H1 (cell line): ENCODE measurements at places on chromosomes 1 and 21.

DNA sequence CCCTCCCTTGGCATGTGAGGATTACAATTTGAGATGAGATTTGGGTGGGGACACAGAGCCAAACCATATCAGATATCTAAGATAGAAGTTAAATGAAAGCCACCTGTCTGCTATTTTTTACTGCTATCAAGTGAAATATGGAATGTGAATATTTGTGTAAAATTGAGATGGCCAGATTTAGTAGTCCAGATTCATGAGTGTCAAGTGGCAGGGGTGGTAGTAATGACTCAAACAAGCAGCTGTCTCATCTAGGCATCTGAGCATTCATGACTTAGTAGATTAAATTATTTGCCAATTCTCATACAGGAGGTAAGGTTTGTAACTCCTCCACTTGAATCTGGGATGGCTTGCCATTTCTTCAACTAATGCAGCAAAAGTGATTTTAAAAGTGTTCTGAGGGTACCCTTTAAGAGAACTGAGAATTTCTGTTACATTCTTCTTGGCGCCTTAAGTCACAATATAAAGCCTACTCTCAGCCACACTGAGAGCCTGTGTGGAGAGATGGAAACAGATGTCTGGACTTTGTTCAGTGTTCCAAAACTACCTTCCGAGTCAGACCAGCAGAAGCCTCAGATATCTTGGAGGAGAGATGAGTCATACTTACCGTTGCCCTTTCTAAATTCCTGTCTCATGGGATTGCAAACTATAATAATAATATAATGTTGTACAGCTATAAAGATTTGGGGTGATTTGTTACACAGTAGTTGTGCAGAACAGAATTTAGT lies 1065.6 kb upstream of the TMPRSS15 start:
- no peak for DNase-seq

GRCh38 chr1:206081856-206082255 lies 28.9 kb downstream of the RHEX start:
- no peak for DNase-seq

DNA sequence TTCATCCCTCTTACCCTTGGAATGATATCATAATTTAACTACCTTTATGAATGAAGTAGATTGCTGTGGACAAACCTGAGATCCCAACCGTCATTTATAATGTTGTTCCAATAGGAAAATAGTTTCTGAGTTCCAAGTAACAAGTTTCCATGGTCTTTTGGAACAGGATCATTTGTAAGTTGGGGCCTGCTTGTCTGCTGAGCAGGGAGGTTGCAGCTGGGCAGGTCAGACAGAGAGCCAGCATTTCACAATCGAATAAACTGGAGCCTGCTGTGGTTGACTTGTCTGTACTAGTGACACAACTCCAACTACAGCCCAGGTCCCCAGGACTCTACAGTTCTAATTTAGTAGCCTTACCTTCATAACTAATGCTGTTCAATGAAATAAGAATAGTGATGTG lies 18.6 kb upstream of the RALGPS2 start:
- DNase-seq = no peak

GRCh38 chr1:47532921-47533792 lies 95.3 kb downstream of the FOXD2 start:
- no peak for DNase-seq

- no peak for DNase-seq
Measured at GRCh38 chr1:225427235-225428067, at the start of gene LBR. LBR (minus strand) TSS chr1:225428038; CDS start chr1:225424075, 3,963 bp downstream.

DNA sequence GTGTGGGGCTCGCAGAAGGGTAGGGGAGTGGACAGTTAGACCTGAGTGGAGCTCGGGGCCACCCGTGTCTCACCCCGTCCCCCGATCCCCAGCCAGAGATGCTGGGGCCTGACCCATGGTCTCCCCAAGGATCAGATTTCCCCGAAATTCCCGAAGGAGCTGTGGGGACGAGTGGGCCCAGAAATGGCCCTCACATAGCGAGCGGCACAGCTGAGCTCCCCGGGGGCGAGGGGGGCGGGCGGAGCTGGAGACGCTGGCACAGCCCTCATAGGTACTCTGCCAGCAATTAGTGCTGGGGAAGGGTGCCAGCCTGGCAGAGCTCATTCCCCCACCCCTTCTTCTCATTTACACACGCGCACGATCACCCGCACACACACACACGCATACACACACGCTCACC lies 9.2 kb downstream of the CASZ1 start:
- no peak for DNase-seq

DNA sequence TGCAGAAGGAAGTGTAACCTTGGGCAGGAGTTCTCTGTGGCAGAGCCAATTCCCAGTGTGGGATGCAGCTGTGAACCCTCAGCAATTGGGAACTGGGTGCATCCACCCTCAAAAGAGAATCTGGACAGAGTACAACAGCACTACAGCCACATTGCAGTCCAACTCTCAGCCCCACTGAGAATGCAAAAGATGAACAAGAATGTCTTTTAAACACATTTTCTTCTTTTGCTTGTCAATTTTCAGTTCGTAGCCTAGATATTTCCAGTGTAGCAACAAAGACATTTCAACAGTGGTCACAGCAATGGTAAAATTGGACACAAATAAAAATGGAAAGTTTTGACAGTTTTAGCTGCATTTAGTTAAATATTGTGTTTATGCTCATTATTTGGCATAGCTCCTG lies 114.0 kb upstream of the APP start:
- no peak for DNase-seq

GRCh38 chr1:116948046-116948445 lies 38.3 kb downstream of the PTGFRN start:
- DNase-seq = no peak

DNA sequence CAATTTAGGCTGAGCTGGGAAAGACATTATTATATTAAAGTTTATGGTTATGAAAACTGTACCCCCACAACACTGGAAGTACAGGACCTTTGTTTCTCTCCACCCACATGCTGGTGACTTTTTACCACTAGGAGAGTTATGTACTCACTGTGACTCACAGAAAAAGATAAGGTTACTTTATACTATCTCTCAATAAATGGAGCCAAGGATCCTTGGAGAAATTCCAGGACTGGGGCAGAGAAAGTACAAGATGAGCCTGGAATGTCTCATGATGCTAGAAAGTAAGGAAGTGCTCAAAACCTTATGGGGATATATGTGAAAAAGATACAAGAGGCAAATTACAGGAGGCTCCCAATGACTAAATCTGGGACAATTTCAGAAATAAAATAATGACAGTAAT lies 63.9 kb upstream of the C1orf105 start:
- no peak for DNase-seq

GRCh38 chr1:23369335-23370013 lies at the start of gene ZNF436:
ZNF436 (minus strand) TSS chr1:23369836; CDS start chr1:23368005, 1,831 bp downstream.
- no peak for DNase-seq

DNA sequence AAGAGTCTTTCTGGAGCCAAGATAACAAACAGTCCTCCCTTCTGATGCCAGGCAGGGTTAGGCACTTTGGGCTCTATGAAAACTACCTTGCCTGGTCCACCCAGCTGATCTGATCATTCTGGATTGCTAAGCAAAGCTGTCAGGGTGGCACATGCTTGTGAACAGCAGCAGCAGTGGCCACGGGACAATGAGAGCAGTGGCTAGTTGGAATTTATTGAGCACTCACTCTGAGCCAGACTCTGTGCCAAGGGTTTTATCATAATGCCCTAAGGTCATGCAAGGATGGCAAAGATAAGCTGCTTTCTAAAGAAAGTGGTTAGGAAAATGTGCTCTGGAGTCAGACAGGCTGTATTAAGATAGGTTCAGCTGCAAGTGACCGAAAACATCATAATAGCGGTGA lies 390.4 kb upstream of the VAMP3 start:
- peak; percentile 36 for DNase-seq

DNA sequence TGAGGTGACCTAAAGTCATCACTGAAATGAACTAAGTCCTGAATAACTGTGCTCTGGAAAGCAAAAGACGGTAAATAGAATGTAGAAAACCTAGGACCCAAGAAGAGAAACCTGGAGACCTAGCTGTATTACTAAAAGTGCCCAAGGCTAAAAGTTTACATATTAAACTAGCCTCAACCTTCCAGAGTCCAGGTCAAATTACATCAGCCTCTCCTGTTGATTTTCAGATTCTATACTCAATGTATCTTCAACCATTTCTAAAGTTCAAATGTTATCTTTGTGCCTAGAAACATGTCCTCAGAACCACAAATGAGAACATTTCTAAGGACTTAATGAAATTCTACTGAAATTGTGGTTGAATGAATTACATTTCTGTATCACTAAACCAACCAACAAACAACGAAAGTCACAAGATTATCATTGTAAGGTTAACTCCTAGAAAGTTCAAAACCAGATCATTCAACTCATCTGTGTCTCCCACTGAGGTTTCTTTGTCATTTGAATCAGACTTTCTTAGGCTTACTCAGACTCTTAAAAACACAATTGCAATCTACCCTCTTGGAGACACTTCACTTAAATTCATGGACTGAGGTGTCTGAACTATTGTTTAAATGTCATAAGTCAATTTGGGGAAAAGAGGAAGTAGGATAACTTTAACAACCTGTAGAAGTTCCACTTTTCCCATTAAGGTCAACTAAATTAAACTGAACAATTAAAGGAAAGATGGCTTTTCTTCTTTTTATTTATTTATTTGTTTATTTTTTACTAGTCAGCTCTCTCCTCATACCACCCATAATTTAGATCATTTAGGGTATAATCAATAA lies 207.7 kb downstream of the BARHL2 start:
- no peak for DNase-seq

GRCh38 chr1:2119886-2120285 lies 69.7 kb downstream of the PRKCZ start:
- no peak for DNase-seq

DNA sequence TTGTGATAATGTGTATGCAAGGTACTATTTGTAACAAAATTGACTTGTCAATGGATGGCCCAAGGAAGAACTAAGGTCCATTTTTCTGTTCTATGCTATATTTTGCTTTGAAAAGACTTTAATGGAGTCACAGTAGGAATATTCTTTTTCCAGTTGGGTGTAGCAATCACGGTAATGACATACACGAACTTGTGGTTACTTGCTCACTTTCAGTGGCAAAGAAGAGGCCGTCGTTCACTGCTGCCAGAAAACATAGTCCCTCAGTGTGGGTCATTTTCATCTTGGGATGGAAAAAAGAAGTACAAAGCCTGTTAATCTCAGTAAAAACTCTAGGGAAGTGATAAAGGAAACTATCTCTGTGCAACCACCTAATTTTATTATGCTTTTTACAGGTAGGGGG lies 47.8 kb upstream of the LAMC2 start:
- no peak for DNase-seq

DNA sequence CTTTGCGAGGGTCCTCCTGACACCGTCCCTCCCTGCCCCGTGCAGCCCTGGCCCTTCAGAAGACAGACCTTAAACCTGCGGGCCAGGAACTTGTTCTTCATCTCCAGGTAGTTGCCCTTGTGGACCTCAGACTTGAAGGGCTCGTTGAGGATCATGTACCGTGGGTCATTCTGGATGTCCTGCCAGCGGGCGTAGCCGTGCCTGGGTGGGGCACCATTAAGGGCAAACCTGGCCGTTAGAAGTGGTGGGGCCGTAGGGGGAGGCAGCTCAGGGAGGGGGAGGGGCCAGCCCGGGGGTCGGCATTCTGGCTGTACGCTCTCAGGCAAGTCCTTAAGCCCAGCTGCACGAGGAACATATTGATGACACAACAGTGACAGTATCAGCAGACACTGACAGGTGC lies 64.6 kb downstream of the KCNAB2 start:
- DNase-seq = no peak

DNA sequence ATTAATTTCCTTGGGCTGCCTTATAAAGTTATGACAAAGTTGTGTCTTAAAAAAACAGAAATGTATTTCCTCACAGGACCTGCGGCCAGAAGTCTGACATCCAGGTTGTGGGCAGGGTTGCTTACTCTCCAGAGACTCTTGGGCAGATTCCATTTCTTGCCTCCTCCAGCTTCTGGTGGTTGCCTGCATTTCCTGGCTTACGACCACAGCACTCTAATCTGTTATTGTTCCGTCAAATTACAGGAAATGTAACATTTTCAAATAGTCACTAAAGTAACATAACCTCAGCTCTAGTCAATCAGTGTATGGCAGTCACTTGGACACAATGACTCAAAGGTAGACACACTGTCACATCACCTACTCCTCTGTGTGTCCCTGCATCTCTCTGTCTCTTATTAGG lies 226.8 kb downstream of the DNAH14 start:
- no peak for DNase-seq

- DNase-seq = no peak
Measured at GRCh38 chr1:228299211-228299610, 91.4 kb downstream of the OBSCN start.

DNA sequence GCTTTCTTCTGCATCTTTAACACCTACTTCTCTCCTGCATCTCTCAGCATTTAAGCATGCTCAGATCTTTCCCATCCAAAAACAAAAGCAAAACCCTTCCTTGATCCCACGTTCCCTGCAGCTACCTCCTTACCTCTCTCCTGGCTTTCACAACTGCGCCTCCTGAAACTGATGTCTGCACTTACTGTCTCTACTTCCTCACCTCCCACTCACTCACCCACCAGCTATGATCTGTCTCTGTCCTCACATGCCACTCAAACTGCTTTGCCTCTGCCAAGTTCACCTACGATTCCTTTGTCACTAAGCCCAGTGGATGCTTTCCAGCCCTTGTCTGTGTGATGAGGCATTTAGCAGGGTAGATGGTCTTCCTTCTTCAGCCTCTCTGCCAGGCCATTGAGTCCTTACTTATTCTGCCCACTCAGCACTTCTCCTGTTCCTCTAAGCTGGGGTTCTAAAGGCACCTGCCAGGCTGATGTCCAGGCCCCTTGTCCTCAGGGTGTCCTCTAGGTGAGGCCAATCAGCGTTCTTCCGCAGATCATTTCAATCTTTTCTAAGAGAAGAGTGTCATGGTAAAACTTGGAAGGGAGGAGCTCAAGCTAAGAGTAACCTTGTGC lies 10.0 kb upstream of the GJB3 start:
- no peak for DNase-seq

GRCh38 chr1:208151728-208152598 lies 92.2 kb downstream of the PLXNA2 start:
- no peak for DNase-seq

DNA sequence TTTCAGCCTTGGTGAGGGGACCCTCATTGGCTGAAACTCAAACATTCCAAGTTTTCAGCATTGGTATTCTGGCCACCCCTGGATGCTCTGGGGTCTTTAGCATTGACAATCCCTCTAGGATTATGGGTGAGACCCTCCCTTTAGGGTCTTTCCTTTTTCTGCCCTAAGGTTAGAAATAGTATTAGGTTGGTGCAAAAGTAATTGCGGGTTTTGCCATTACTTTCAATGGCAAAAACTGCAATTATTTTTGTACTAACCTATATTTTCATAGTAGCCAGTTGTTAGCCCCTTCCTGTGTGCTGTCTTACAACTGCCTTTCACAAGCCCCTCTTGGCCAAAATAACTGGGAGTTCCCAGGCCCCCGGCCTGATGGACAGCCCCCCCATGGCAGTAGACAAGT lies 648.4 kb downstream of the PTPRU start:
- DNase-seq = no peak

GRCh38 chr1:9690440-9691107 lies 39.0 kb downstream of the PIK3CD start:
- DNase-seq = no peak

DNA sequence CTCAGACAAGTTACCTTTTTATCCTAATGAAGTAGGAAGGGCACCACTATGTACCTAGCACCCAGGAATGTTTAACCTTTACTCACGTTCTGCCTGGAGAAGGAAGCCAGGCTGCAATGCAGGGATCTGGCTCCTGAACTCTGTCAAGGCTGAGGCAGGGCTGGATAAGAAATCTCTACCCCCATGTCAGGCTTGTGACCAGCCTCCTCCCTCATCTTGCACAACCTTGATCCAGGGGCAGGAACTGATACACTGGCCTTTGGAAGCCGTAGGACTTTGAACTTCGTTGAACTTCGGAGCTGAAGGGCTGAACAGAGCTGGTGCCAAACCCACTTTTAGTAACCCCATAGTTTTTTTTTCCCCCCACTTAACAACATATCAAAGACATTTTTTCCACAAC lies 8.0 kb upstream of the AKR1A1 start:
- no peak for DNase-seq
